ENCODE measurements at places on chromosomes 4 and X.

- no peak for DNase-seq
Measured at GRCh38 chr4:118047043-118047442, 12.8 kb downstream of the NDST3 start.

GRCh38 chr4:24584211-24584850 lies at the start of gene DHX15:
TSS of gene DHX15 (minus strand) at chr4:24584554. CDS start at chr4:24584393, 161 bp downstream.
- peak; percentile 99 for DNase-seq

- peak; percentile 61 for DNase-seq
Measured at GRCh38 chrX:17413228-17413627, 38.2 kb downstream of the NHS start.

DNA sequence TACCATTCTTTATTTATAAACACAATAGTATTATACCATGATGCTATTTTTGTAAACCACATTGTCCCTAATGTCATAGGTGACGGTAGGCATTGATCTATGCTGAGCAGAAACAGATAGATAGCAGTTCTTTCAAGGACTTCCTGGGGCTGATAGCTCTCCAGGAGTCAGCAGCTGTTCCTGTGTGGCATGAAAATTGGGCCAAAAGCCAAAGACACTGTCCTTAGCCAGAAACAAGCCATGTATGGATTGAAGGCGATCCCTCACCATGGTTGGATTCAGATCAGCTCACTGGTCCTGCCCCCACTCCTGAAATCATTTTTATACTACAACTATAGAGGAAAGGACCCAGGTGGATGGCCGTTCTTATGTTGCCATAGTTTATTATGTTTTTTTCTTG lies 53.6 kb downstream of the DDX60 start:
- no peak for DNase-seq

GRCh38 chr4:136831553-136831952 lies 700.7 kb downstream of the PCDH18 start:
- DNase-seq = no peak

GRCh38 chr4:185576962-185577950 lies 41.9 kb upstream of the PDLIM3 start:
- DNase-seq = no peak

GRCh38 chr4:20512033-20512792 lies 188.0 kb upstream of the PACRGL start:
- no peak for DNase-seq

DNA sequence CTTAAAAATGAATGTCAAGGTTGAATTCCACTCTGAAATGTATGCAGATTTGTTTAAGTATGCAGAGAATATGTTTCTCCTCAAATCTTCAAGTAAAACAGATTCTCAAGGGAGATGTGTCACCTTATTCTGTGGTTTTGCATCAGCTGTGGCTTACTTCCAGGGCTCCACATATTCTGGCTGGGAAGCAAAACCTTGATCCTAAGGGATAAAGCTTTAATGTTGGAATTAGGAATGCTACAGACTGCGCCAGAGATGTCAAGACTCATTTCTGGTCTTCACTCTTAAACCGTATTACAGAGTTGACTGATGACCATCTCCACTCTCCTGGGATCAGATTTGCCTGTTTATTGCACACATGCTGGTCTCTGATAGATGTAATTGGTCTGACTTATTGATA lies 143.9 kb upstream of the DIPK2B start:
- DNase-seq = peak; percentile 81

DNA sequence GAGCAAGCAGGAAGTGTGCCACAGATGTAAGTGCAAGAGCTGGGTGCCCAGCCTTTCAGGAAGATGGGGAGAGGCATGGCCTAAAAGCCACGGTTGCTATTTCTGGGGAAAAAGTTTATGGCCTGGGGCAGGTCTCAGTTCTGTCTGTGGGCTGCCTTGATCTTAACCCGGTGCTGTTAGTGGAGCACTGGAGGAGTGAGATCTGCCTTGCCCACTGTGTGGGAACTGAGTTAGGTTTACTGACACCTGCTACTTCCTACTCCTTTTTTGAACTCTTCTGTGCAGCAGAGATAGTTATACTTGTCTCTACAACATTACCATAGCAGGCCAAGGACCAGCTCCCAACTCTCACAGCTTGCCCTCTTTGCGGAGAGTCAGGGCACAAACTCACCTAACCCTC lies 76.5 kb downstream of the ITM2A start:
- DNase-seq = no peak

- no peak for DNase-seq
Measured at GRCh38 chr4:150082241-150082640, 4.0 kb downstream of the DCLK2 start.

- DNase-seq = no peak
Measured at GRCh38 chr4:8114456-8115202, 44.0 kb downstream of the ABLIM2 start.

DNA sequence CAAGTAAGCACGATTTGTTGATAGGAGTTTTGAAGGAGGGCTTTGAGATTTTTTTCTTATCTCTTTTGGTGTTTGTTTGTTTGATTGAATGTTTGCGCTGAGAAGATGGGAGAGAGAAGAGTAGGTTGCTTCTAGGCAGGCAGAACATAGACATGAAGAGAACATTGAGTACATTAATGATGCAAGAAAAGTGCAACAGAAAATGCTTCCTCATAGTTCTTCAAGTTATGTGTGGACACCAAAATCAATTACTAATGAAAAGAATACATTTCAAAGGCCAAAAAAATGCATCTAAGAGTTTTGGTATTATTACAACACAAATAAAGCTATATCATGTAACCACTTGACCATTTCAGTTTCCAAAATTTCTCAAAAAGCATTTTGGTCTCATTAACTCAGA lies 191.0 kb upstream of the PPARGC1A start:
- DNase-seq = peak; percentile 2

- DNase-seq = no peak
Measured at GRCh38 chr4:154029171-154029570, 240.3 kb upstream of the SFRP2 start.

GRCh38 chr4:6732441-6733357 lies 16.7 kb downstream of the BLOC1S4 start:
- DNase-seq = peak; percentile 92

DNA sequence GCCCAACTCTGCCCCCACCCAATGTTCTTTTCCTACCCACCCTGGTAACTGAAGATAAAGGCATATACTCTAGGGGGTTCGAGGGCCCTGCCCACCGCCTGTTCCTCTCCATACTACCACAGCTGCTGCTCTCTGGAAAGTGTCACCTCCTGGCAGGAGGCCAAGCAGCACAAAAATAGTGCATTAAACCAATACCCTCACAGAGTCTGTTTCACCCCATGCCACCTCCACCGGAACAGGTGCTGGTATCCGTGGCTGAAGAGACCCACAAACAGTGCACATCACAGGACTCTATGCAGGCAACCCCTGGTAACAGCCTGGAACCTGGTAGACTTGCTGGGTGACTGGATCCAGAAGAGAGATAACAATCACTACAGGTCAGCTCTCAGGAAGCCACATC lies 85.1 kb upstream of the CTSO start:
- no peak for DNase-seq

DNA sequence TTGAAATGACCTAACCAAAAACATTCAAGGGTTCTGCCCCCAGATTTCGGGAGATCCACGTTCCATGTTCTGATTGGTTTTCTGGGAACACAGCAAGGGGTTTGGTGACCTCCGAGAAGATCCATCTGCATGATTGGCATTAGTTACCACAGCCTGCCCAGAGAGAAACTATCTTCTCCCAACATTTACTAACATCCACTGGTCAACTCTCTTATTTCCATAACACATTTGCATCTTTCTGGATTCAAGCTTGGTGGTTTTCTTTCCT lies 15.6 kb downstream of the SHOX start:
- no peak for DNase-seq

- peak; percentile 19 for DNase-seq
Measured at GRCh38 chr4:148926276-148927260, 484.4 kb upstream of the NR3C2 start.

- no peak for DNase-seq
Measured at GRCh38 chrX:22392133-22392948, 119.6 kb downstream of the CBLL2 start.

GRCh38 chrX:23383411-23383810 lies 48.8 kb downstream of the PTCHD1 start:
- DNase-seq = peak; percentile 9

Measured in adipocyte (in vitro differentiated cells).